ENCODE measurements at places on chromosomes 2 and 18.

DNA sequence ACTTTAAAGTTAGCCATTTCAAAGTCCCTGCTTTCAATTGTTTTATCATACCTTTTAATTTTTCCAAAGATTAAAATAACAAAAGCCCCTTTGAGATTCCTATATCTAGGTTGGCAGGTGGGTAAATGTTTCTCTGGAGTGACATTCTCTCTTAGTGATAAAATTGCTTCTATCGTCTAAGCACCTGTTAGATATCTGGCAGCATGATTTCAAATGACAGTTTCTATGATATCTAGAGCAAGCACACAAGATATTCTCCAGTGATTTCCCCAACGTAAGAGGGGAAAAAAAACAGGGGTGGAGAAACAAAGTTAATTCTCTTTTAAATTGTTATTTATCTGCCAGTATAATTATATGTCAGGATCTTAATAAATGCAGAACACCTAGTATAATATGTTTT, 610.2 kb downstream of the DSC3 start:
- no peak for DNase-seq

GRCh38 chr18:62763101-62763521, 47.8 kb downstream of the PHLPP1 start:
- no peak for DNase-seq

DNA sequence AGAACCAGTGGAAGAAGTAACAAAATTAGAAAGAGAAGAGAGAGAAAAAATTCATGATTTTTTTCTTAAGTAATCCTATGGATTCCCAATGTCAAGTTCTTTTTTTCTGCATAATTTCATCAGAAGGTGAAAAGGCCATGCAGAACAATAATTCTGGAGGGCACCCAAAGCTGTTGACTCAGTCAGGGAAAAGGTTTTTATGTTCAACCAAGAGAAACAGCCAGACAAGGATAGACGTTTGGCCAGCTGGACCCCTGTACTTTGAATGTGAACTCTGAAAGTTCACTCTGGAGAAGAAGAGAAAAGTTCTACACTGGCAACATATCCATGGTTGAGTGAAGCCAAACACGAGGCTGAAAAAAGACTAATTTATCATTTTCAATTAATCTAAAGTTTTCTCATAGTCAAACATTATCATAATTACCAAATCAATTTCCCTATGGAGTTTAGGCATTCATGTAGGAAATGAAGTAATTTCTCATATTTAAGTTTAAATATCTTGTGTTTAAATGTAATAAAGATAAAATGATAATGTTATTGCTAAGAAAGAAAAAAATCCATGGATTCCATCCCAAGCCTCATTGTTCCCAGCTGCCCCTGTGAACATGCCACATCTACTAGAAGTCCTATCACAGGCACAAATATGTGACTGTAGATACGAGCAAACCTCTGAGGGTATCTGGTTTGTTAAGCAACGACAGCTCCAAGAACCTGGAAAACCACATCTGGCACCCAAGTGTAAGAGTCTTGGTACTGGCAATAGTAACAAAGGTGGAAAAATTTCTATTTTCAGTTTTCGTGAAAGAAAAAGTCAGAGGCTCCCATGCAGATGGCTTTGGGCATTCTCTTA, 742.7 kb upstream of the ACVR2A start:
- DNase-seq: no peak

- DNase-seq: no peak
Measured at GRCh38 chr2:222916229-222917197, 55.7 kb downstream of the ACSL3 start.

- DNase-seq: no peak
Measured at GRCh38 chr18:77248873-77249568, 627 bp upstream of the GALR1 start.

DNA sequence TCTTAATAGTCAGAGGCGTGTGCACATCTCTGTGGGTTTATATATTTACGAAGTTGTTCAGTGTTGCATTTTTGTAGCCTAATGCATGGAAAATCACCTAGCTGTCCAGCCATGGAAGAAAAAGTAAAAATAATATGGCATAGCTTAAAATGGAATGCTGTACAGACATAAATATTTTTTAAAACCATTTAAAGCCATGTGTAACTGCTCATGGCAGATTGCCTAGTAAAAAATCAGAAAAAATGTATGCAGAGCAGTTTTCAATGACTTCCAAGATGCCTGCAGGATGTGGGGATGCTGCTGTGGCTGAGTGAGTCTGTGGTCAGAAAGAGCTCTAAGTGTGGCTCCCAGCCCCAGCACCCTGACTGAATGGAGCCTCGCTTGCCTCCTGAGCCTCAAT, 64.8 kb upstream of the ALKAL2 start:
- DNase-seq: no peak

DNA sequence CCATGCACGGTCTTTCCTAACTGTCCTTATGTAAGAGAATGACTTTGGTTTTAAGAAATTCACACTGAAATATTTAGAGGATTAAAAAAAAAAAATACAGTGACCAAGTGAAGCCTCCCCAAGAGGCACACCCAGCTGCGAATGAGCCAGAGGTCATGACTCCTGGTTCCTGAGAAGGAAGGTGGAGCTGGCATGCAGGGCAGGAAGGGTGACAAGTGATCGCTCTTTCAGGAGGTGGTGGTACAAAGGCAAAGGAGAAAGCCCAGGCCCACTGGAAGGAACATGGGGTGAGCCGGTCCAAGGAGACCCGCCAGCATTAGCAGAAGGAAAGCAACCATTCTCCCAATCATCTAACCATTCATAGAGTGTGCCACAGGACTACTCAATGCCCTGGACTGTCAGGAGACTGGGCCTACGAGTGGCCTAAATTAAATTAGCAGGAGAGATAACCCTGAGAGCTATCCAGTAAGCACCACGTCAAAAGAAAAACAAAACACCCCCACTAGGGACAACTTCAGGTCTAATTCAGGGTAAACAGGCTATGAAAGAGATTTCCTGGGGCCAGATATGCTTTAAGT, 7.8 kb downstream of the INO80C start:
- DNase-seq: no peak

DNA sequence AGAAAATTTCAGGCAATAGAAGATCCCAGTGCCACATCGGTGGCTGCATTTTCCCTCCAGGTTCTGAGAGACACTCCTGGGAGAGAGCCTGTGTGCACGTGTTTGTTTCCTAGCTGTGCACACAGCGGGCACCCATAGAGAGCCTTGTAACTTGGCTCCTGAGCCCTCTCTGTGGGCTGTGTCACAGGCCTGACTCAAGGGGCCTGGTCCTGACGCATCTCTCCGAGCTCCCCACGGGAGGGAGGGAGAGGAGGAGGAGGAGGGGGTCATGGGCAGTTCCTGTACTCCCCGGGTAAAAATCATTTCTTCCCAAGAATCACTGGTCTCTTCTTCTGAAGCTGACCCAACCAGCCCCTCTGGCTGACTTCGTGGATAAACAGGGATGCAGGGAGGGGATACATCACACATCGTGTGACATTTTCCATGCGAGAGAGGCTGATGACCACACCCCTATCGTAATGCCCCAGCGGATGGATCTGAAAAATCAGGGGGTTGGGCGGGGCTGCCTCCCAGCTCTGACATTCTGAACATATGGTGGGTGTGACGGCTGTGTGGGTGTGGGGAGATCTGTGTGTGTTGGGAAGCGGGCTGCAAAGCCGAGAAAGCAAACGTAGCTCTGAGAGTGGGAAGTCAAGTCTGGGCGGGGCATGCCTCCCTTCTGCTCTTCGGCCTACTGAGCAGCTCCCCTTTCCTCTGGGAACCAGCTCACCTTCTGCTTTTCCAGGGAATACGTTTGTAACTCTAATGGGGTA, 308.3 kb upstream of the HS6ST1 start:
- no peak for DNase-seq

DNA sequence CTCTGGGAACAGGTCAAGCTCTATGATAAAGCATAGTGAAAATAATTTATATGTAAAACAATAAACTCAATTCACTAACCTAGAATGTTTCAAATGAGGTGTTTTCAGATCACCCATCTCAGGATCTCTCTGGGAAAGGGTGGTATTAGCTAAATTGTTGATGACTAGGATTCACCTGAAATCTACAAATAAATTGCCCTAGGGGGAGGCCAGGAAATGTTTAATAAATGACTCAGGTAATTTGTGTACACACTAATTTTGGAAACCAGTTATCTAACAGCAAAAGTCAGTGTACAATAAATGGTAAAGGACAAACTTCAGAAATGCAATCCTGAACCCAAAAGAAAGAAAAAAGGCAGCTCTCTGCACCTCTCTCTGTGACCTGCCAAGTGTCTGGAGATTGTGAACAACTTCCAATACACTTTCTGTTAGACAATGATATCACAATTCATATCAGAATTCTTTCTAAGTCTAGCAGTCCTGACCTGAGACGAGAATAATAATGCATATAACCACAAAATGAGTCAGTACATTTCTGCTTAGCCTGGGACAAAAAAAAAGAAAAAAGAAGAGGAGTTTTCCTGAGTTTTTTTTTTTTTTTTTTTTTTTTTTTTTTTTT, 760.0 kb downstream of the EPHA4 start:
- no peak for DNase-seq

DNA sequence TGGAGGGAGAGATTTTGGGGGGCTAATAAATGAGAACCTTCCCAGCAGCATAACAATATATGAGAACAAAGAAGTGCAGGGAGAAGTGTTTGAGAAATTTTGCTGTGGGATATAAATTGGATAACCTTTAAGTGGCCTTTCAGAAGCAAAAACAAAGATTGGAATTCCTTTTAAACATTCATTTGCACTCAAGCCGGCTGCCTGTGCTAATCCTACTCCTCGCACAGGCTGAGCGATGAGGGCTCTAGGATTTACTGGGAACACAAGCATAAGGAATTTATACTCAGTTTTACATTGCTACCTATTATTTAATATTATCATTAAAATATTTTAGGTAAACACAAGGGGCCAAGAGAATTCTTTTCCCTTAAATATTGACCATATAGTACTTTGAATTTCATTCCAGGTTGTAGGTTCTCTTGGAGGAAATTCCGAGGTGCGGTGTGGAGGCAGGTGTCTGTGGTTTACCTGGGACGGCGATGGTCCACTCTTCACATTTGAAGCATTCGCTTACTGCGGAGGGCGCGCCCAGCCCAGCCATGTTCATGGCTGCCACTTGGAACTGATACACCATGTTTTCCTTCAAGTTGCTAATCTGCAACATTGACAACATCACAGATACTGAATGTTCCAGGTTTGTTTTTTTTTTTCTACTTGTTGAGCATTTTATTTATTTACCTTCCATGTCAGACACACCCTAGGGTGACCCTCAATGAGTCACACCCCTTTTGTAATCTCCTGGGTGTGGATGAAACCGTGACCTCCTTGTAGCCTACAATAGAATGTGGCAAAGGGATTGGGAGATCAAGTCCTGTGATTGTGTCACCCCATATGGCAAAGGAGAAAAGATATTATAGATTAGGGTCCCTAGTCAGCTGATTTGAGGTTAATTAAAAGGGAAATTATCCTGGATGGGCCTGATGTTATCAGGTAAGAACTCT, 100.1 kb downstream of the MYOM1 start:
- no peak for DNase-seq

DNA sequence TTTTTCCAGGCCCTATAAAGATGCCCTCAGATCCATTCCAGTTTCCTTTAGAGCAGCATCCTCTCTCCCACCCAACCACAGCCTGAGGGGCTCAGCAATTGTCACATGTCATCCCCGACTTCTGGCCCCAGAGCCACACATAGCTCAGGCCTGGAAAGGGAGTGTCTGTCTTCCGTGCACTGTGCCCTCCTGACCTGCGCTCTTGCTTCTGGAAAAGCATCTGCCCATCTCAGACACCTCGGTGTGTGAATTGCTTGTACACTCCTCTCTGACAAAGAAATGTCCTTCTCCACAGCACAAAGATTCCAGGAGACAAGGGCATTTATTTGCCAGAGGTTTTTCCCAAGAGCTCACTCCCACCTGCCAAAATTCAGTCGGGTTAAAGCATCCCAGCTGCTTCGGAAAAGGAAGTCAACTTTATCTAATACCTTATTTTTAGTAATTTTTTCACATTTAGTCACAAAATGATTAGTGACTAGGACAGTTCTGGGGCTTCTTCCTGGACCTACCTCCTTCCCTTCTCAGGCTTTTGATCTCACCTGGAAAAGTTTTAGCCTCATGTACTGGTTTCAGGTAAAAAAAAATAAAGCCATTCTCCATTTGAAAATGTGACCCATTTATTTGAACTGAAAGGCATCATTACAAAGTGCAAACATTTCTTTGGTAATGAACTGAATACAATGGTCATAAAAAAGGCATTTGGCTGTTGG, 112.9 kb downstream of the PXDN start:
- DNase-seq: no peak

- no peak for DNase-seq
Measured at GRCh38 chr2:239180526-239181073, 220.2 kb downstream of the HDAC4 start.

DNA sequence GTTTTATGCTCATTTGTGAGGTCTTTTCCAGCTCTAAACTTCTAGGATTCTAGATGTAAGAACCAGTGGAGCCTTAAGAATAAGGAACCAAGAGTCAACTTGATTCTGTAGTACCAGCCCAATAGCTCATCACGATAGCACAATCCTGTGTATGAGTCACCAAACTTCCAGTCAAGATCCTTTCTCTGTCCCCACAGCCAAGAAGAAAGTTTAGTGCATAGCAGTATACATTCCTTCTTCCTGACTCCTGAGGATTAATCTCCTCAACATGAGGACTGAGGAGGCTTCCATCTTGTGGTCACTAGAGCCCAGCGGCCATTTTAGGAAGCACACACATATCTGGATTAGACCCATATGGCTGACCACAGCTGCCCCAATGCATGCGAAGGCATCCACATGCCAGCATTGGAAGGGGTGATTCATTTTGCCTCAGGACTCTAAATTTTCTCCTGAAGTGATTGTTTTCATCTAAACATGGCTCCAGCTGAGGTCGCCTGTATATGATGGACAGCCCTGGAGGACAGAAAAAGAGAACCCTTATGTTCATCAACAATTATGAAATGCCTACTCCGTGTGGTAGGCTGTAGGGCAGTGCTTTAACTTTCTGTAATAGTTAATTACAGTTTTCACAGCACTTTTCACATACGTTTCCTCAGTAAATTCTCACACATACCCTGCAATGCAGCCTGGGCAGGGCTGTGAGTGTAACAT, 53.5 kb downstream of the RASGRP3 start:
- DNase-seq: no peak

GRCh38 chr2:75595541-75596395, 35.0 kb upstream of the EVA1A start:
- DNase-seq: no peak

DNA sequence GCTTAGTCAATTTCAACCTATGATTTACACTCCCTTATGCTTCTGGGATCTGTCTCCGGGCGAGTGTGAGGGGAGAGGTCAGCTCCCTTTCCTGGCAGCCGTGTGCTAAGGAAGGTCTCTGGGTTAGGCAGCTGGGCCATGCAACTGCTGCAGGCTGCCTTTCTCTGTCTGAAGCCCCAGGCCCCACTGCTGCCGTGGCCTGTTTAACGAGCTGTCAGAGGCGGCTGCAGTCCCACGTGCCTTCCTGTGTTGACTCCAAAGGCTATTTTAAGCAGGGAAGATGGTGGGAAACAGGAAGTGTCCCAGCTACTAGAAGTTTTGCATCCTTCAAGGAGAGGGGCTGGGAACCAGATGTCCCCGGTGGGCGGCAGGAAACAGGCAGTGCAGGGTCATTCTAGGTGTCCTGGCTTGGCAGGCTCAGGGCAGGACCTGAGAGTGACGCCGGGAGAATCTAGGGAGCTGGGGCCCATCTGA, 186.4 kb downstream of the TNS1 start:
- no peak for DNase-seq

GRCh38 chr2:181467966-181468707, 11.0 kb downstream of the ITGA4 start:
- no peak for DNase-seq

Data from effector CD4-positive, alpha-beta T cell (primary cell).